ENCODE measurements at places on chromosomes 2 and 18.

DNA sequence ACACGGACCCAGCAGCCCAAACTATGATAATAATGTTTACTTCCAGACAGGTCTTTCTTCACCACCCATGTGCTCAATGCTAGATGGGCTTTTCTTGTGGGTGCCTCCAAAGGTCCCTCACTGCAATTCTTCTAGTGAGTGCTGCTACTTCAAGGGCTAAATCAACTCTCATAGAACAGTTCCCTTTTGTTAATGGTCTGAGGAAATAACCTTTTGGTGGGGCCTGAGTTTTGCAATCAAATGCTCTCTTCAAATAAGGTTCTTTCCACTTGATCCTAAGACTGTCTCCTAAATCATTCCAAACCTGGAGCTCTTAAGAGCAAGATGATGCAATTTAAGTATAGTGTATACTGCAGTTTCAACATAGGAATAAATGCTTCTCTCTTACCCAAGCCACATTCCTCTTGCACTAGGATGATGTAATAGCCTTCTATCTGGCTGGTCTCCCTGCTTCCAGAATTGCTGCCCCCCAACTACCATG lies 6.0 kb downstream of the NEMP2 start:
- no peak for DNase-seq

DNA sequence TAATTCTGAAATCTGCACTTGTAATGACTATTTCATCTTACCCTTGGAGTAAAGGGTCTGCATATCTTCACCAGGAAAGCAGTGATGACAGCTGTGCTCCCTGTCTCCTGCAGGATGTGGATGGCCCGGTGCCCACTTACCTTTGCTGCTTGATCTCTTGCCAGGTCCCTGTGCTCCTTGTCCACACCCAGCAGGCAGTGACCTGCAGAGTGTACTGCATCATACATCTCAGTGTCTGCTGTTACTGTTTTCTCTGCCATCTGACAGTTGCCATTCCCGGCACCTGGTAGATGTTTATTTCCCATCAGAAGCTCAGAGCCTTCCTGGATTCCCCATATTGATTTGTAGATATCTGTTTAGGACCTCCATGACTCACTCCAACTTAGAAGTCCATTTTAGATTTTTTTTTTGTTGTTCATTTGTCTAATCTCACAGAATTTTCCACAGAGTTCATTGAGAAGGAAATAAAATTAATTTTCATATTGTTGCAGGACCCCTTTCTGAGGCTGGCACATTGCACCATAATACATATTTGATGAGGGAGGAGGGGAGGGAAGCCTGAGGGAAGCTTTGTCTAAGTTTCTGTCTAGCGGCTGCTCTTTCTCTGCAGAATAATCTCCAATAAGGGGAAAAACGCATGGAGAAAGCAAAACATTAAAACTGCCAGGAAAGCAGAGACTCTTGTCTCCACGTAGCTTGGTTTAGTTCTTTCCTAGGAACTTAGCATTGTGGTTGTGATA lies 697.5 kb upstream of the RAB6C start:
- no peak for DNase-seq

GRCh38 chr2:38435775-38436174 lies 58.7 kb upstream of the ATL2 start:
- no peak for DNase-seq

DNA sequence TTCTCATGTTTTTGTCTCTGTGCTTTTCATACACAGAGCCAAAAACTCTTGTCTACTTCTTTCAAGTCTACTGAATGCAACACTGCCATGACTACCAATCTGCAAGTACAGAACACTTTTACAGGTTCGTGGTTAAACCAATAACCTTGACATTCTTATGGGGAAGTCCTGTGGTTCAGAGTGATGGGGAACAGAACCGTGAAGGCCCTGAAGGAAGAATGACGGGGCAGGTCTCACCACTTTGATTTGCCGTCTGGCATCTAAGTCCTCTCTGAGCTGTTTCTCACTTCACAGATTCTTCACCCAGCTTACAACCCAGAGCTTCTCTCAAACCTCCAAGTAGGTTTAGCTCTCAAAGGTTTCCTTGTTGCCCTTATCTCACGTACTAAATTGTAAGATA lies 117.5 kb upstream of the SNTG2 start:
- no peak for DNase-seq

DNA sequence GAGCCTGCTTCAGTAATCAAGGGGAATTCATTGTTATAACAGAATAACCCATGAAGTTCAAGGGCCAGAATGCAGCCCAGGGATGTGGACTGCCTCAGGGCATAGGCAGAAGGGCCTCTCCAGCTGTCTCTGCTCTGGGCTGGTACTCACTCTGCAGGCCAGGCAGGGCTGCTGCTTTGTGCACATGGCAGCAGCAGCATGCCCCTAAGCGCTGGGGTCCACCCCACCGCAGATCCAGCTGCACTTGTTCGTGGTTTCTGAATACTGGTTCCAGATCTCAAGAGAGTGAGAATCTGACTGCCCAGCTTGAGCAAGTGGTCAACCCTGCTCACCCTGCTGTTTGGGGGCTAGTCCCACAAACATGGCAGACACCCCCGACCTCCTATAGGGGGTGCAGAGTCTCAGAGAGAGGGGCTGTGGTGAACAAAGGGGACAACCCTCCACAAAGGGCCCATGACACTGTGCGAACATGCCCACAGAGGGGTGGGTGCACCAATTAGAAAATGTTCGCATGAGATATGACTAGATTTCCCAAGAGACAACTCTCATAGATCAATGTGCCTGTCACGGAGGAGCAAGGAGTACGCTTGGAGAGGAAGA lies 87.3 kb downstream of the ACTR3 start:
- peak; percentile 33 for DNase-seq

GRCh38 chr2:33145459-33145858 lies 198.7 kb downstream of the LTBP1 start:
- no peak for DNase-seq

DNA sequence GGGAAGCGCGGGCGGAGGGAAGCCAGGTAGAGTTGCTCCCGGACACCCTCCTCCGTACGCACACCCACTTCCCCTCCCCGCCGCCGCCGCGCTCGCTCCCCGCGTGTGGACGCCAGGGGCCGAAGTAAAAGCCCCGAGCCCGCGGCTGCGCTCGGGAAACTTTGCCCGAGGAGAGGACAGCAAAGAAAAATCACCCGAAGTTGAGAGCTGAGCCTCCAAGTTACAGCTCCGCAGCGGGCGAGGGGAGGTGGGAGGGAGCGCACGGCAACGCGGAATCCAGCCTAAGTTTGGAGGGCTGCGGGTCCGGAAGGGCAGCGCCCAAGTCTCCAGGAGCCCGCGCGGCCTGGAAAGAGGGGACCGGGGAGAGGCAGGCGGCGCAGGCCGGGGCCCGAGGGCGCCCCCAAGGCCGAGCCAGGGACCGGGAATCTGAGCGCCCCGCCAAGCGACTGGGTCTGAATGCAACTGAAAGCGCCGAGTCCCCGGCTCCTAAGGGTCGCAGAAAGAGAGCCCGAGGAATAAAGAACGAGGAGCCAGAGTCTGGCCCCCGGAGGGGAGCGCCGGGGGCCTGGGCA lies 706 bp upstream of the BCL11A start:
- peak; percentile 50 for DNase-seq

- DNase-seq = no peak
These were observed 566 bp downstream of the GATA6 start for GRCh38 chr18:22169889-22170420.

DNA sequence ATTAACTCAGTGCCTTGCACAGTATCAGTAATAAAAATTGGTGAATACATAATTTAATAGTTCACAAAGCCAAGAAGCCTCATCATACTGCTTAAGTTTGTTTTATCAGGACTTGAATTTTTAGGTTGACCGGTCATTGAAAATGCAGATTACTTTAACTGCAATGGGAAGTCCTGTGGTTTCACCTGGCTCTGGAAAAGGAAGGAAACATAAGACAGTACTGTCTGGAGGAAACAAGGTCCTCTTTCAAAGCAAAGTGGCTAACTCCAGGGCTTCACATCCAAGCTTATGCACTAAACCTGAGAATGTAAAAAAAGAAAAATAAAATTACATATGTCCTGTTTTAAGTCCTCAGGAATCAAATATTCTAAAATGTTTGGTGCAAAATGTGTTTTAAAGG lies 119.7 kb downstream of the DLGAP1 start:
- DNase-seq = no peak

- no peak for DNase-seq
These were observed 23.7 kb upstream of the NR4A2 start for GRCh38 chr2:156356014-156356754.

GRCh38 chr18:10727477-10727876 lies 201.7 kb downstream of the NAPG start:
- no peak for DNase-seq

DNA sequence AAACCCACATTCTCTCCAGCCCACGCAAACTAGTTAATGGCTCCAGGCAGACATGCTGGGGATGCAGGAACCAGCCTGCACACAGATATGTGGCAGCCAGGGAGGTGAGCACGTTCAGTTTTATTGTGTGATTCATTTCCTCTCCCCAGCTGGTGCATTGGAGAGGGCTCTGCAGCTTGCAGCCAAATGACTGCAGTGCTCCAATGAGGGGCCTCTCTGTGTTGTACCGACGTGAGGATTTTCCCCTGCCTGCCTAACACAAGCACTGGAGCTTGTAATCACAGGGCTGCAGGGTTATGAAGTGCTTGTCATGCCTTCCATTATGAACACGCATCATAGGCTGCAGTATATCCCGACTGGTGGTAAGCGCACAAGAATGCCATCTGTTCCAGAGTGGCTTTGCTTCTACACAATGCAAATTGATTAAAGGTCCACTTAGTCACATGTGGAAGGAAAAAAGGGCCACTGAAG lies 92.3 kb upstream of the THUMPD2 start:
- no peak for DNase-seq

DNA sequence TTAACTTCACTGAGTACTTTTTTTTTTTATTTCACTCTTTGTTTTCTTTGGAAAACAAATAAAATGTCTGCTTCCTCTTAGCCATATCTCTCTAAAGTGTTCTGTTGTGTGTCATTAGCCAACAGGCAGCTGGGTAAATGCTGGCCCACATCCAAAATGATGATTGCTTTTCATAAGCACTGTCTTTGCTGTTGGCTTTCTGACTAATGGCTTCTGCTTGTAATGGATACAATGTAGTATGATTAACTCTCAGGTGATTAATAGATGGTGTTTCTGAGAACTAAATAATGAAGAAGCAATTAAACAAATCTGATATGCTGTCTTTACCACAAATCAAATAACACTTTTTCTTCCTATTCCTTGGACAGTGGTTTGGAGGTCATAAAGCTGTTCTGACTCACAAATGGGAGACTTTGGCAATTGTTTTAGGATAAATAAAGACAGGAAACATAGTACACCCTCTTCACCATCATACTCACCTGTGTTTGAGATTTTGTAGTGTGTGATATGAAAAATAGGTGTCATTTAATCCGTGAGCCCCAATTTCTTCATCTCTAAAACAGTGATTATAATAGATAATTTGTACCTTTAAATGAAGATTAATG lies 888.4 kb downstream of the TSN start:
- DNase-seq = peak; percentile 77

DNA sequence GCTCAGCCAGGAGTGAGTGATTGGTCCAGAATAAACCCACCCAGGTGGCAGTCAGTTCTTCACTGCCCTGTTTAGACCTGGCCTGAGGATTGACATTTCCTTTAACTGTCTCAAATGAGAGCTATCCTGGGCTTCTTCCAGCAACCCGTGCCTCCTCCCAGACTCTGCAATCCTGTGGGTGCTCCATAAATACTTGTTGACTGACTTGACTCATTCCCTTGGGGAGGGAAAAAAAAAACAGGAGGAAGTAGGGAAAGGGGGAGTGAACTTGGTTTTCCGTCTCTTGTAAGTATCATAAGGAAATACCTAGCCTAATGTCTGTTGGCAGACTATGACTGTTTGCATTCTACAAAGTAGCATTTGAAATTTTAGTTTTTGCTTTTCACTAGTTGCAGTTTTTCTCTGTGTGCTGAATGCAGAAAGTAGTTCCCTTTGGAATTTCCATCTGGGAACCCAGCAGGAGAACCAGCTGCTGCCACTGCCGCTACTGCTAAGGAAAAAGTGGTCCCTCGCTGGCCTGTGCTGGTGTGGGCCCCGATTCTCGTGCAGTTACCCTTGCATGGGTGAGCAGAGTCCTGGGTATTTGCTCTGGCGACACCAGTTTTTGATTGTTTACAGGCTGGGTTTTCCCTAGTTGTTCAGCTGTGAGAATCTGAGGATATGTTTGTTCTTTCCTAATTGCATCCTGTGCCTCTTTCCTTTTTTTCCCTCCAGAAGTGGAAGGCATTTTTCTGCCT lies 78.8 kb downstream of the TGOLN2 start:
- DNase-seq = no peak

DNA sequence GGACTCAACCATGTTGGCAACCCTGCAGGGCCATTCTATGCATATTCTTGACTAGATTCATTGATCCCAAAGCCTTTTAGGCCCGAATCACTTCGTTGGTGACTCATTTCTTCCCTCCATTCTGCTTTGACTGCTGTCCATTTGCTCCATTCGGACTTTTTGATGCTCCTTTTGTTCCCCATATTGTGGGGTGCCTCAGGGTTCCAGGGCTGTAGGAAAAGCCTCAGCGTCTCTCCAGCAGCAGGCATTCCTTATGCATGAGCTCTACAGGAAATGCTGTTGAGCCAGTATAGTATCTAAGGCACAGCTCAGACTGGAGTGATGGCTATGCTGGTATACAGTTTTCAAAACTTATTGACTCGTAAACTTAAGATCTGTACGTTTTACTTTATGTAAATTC lies 292.6 kb downstream of the PRKCE start:
- DNase-seq = no peak

DNA sequence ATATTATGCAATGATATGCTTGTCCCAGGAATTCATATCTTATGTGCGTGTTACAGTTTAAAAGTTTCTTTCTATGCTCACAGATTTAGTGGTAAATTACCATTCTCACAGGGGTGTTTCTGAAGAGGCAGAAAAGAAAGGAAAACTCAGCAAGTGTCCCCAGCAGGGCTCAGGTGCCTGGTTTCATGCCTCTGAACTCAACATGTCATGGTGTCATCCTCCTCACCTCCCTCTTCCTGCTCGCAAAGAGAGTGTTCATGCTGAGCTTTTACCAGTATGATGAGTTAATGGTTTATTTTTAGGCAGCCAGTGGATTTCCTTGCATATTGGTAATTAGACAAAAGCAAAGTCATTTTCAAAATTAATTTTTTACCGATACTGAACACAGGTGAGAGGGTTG lies 492.9 kb upstream of the ZEB2 start:
- no peak for DNase-seq

- no peak for DNase-seq
These were observed 33.8 kb upstream of the TMEM247 start for GRCh38 chr2:46445556-46445955.

DNA sequence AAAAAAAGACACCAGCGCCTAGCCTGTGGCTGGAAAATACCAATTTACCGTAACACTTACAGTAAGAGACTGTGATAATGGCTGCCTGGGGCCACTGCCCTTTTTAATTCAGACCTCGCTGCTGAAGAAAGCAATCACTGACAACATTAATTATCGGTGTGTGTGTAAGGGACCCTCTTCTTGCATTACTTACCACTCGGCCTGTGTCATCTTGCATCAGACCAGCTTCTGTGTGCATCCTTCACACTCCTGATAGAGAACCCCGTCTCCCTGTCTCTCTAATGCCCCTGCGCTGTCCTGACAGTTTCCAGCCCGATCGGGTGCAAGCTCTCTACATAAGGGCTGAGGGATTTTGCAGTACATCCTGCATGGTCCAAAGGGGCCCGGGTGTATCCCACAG lies 124.4 kb downstream of the ZNF516 start:
- DNase-seq = no peak

- no peak for DNase-seq
These were observed 189.3 kb downstream of the HDAC4 start for GRCh38 chr2:239211396-239212094.

Measured in BE2C (cell line).